Chondrocyte (in vitro differentiated cells): ENCODE measurements at places on chromosomes 5 and 9.

GRCh38 chr9:87959916-87960581 lies 14.3 kb downstream of the CDK20 start:
- H3K27me3 ChIP-seq: peaks cover 4% of the 10 kb centered on the region
- H3K27ac ChIP-seq: no peak overlapping the region
- H3K4me1 ChIP-seq: peaks cover 2% of the 10 kb centered on the region

DNA sequence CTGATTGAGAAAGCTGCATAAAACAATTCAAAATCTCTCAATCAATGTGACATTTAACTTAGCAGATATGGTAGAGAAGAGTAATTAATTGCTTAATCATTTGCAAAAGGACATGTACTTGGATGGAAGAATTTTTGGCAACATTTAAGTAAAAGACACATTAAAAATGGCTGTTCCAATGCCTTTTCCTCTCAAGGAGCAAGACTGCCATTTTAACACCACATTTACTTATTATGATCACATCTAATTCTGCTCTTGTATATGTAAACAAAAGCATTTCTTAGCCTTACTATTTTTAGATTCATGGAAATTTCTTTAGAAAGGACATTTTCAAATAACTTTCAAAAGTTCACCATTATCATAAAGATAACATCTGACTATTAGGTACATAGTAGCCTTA lies 360.0 kb downstream of the HINT1 start:
- no peaks in the 10 kb centered on the region for H3K27me3 ChIP-seq
- no peak overlapping the region for H3K4me3 ChIP-seq
- DNase-seq: no peak
- H3K4me1 ChIP-seq: peaks cover 5% of the 10 kb centered on the region

DNA sequence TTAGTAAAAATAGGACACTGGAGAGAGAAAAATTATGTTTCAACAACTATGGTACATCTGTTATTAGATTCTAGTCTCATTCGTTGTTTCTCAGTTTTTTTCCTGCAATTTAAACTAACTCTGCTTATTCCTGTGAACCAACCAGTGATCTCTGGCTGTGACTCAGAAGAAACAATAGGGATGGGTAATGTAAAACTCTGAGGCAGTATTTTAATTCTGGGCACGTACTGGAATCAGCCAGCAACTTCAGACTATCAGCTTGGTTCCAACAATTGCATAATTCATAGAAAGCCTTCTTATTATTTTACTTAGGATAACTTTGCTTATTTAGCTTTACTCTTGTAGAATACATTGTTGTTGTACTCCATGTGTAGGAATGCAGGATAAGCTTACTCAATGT lies 28.8 kb downstream of the MLLT3 start:
- H3K4me1 ChIP-seq: peaks cover 35% of the 10 kb centered on the region
- no peaks in the 10 kb centered on the region for H3K27me3 ChIP-seq
- no peak overlapping the region for H3K27ac ChIP-seq
- no peak overlapping the region for H3K4me3 ChIP-seq
- DNase-seq: no peak

DNA sequence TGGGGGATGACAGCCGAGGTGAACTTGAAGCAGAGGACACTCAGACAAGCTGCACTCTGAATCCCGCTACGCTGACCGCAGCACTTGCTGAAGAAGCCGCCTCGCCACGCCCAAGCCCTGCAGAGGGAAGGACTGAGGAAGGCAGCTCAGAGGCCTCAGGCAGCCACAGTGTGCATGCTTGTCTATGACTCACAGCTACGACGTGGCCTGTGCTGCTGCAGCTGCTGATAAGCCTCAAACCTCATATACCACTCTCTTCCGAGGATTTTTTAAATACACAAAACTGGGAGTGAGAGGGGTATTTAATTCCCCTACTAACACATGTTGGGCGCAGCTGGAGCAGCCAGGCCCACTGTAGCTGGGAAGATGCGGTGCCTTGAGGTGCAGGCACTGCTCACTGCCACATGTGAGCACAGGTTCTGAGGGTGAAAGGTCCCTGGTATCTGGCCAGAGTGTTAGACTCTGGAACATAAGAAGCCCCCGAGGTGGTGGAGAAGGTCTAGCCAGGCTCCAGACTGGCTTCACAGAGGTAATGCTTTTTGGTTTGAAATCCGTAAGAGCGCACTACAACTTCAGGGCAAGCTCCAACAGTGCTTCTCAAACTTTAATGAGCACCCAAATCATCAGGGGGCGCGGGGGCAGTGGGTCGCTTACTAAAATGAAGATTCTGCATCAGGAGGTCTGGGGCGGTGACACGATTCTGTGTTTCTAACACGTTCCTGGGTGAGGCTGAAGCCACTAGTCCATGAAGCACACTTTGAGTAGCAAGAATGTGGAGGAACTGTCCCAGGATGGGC lies 196.8 kb downstream of the AUH start:
- no peak for DNase-seq
- H3K27me3 ChIP-seq: no peaks in the 10 kb centered on the region
- peak overlapping the region; percentile 85 for H3K27ac ChIP-seq
- H3K4me3 ChIP-seq: no peak overlapping the region

DNA sequence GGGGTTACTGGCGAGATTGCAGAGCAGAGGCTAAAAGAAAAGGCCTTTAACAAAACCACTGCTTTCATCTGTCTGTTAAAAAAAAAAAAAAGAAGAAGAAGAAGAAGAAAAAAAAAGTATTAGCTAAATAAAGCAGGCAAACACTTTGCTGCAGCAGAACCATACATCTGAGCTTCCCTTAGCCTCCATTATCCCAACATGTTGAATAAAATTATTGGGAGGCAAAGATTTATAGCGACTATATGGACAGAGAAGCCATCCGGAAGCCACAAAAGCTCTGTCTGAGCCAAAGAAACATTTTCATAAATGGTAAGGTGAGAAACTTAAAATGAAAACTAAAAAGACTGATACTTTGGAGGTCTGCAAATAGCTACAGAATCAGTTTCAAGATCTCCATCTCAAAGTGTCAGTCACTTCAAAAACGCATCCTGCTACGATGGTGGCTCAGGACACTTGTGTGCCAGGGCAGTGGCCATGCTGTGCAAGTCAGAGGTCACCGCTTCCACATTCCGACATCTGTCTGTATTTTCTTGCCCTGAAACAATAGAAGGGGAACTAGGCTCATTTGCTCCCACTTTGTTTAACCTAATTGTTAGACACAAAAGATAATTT lies 9.6 kb downstream of the EFNA5 start:
- H3K4me3 ChIP-seq: no peak overlapping the region
- H3K4me1 ChIP-seq: peaks cover 12% of the 10 kb centered on the region
- no peak for DNase-seq

- DNase-seq: no peak
- H3K27ac ChIP-seq: no peak overlapping the region
- H3K4me1 ChIP-seq: no peaks in the 10 kb centered on the region
- peaks cover 2% of the 10 kb centered on the region for H3K36me3 ChIP-seq
- no peaks in the 10 kb centered on the region for H3K27me3 ChIP-seq
- H3K4me3 ChIP-seq: no peak overlapping the region
Measured at GRCh38 chr5:97888439-97888838, 705.4 kb upstream of the RIOK2 start.

GRCh38 chr5:125103459-125103858 lies 357.0 kb upstream of the ZNF608 start:
- H3K27ac ChIP-seq: no peak overlapping the region
- no peaks in the 10 kb centered on the region for H3K27me3 ChIP-seq
- DNase-seq: no peak
- peaks cover 11% of the 10 kb centered on the region for H3K4me1 ChIP-seq

- no peak overlapping the region for H3K4me3 ChIP-seq
- H3K27ac ChIP-seq: no peak overlapping the region
- no peaks in the 10 kb centered on the region for H3K27me3 ChIP-seq
- DNase-seq: no peak
- H3K36me3 ChIP-seq: no peaks in the 10 kb centered on the region
- H3K4me1 ChIP-seq: no peaks in the 10 kb centered on the region
Measured at GRCh38 chr9:25396828-25397227, 281.4 kb downstream of the TUSC1 start.

DNA sequence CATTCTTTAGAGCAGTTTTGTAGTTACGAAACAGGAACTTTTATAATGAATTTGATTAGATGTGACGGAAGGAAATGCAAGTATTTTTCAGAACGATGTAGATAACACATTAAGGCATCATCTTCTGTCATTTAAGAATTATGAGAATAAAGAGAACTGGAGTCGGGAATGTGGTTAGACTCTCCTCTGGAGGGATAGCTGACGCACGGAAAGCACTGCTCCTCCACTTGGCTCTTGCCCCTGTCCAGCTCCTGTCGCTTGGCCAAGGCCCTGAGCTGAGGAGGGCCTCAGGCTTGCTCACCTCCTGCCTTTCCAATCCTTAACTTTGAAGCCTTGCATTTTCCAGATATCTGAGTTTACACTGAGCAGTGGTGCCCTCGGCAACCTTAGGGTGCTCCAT lies 60.5 kb downstream of the MAP1B start:
- H3K4me3 ChIP-seq: no peak overlapping the region
- H3K27me3 ChIP-seq: no peaks in the 10 kb centered on the region
- H3K4me1 ChIP-seq: peaks cover 71% of the 10 kb centered on the region
- peak overlapping the region; percentile 82 for H3K27ac ChIP-seq
- H3K36me3 ChIP-seq: peaks cover 15% of the 10 kb centered on the region

- H3K27ac ChIP-seq: no peak overlapping the region
- peaks cover 55% of the 10 kb centered on the region for H3K27me3 ChIP-seq
- peaks cover 4% of the 10 kb centered on the region for H3K36me3 ChIP-seq
- H3K4me1 ChIP-seq: no peaks in the 10 kb centered on the region
Measured at GRCh38 chr5:1298723-1299510, 4.0 kb upstream of the TERT start.
